AG20443 (cell line): ENCODE measurements at places on chromosomes 5 and 9.

GRCh38 chr9:136527721-136528710 is 17.8 kb downstream of the NOTCH1 start:
- peak; percentile 77 for DNase-seq

- no peak for DNase-seq
Measured at GRCh38 chr5:138334867-138335447, 3.1 kb upstream of the FAM53C start.

- no peak for DNase-seq
Measured at GRCh38 chr5:8633259-8633658, 764.3 kb downstream of the MTRR start.

DNA sequence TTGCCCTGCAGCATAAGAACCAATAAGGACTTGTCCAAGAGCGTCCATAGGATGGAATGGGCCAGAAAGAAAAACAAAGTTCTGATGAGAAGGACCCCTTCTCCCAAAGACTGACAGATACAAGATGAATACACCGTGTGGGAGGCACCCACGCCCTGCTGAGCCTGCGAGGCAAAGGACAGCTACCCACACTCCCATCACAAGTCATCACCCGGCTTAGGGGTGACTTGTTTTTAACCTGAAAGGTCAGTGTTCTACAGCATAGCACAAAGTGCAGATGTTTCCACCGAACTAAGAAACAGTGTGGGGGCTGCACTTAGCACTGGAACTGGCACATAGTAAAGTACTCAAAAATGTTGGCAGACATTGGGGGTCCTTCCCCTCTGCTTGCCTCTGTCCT is 13.9 kb downstream of the TNIP1 start:
- no peak for DNase-seq

DNA sequence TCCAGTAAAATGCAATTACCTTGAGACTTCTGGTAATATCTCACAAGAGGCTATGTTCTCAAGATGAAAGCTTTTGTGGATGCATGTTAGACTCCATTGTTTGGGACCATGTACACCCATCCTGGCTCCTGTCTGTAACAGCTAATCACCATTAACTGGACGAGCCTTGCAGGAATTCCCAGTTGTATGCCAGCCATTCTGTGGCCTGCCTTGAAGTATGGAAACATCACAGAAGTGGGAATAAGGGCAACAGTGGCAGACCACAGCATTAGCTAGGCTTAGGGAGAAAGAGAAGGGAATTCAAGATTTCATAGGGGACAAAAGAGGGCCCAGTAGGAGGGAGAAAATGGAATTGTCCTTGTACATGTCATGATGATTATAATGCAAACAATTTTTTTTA is 79.0 kb downstream of the RORB start:
- DNase-seq = no peak

- no peak for DNase-seq
Measured at GRCh38 chr5:125530833-125531615, 784.6 kb upstream of the ZNF608 start.

- DNase-seq = no peak
Measured at GRCh38 chr9:33469891-33470290, 3.8 kb downstream of the NOL6 start.

DNA sequence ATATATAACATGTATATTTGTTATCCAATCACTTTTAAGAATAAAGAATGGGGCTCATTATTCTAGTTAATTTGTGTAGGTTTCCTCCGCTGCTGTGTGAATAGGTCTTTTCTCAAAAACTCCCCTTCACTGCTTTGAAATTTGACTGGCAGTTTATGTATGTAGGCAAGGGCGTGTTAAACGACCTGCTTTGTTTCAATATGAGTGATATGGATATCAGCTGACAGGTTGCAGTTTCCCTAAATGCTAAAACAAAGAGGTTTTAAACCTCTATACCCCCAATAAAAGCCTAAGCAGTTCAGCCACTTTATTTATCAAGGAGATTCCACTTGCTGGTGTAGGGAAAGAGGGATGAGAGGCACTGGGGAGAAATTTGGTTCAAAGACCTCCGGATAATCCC is 159.6 kb downstream of the TMEM167A start:
- DNase-seq = no peak
